Osteocyte (in vitro differentiated cells): ENCODE measurements at places on chromosomes 7 and 10. TPM values are rescaled to one million over a fixed set of nuclear protein-coding genes. Genes with fewer than 3 reads are reported as not detected.

Gene CYP26C1
- total RNA-seq, result 0.08 TPM in 1 of 2 replicates, not detected in the other

Gene CRYGN
- total RNA-seq, result not detected in 2 replicates

Gene MRC1
- total RNA-seq, result not detected in 2 replicates

Gene ZNF488
- total RNA-seq, result 0.35 and 0.55 TPM in 2 replicates

Gene MCU
- 29.4 and 31.4 TPM in 2 replicates for total RNA-seq

Gene SGPL1
- 58.1 and 60.3 TPM in 2 replicates for total RNA-seq

Gene CEP55
- 8.6 and 9.5 TPM in 2 replicates for total RNA-seq

DNA sequence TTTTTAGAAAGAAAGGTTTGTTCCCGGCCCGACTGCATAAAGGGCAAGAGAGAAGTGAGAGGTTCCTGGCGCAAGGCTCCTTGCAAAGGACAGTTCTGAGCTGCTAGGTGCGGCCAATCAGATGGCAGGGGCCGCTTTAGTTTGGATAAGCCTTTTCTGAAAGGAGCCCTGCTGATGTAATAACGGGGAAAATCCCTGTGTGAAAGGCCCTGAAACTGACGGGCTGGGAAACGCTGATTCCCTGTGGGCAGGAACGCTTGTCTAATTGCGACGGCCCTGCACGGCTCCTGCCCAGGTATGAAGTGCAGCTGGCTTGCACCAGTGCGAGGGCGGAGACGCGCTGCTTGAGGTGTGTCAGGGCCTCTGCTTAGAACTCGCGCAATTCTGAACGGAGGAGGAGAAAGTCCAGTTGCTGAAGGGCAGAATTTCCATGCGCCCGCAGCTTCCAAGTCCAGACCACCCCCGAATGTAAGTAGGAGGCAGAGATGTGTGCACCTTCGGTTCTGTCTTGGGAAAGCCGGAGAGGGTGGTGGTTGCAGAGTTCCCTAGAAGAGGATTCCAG, 30.5 kb downstream of the TACC2 start:
- no peak for DNase-seq

DNA sequence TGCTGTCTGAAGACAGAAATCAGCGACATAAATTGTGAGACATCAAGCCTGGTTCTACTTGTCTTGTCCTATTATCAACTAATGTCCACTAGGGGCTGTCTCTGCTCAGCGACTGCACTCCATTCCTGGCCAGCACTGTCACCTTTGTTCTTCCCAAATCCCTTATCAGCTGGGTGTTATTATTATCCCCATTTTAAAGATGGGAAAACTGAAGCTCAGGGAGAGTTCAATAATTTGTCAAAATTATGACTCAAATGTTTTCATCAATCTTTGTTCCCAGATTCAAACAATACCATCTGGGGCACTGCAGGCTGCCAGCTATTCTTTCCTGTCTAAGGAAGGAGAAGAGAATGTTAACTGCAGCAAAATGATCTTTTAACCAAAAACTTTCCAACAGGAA, 431.6 kb upstream of the NFE2L3 start:
- DNase-seq, result no peak

- peak; percentile 89 for DNase-seq
These were observed 44.1 kb downstream of the SFTPD start for GRCh38 chr10:79904671-79905321.

DNA sequence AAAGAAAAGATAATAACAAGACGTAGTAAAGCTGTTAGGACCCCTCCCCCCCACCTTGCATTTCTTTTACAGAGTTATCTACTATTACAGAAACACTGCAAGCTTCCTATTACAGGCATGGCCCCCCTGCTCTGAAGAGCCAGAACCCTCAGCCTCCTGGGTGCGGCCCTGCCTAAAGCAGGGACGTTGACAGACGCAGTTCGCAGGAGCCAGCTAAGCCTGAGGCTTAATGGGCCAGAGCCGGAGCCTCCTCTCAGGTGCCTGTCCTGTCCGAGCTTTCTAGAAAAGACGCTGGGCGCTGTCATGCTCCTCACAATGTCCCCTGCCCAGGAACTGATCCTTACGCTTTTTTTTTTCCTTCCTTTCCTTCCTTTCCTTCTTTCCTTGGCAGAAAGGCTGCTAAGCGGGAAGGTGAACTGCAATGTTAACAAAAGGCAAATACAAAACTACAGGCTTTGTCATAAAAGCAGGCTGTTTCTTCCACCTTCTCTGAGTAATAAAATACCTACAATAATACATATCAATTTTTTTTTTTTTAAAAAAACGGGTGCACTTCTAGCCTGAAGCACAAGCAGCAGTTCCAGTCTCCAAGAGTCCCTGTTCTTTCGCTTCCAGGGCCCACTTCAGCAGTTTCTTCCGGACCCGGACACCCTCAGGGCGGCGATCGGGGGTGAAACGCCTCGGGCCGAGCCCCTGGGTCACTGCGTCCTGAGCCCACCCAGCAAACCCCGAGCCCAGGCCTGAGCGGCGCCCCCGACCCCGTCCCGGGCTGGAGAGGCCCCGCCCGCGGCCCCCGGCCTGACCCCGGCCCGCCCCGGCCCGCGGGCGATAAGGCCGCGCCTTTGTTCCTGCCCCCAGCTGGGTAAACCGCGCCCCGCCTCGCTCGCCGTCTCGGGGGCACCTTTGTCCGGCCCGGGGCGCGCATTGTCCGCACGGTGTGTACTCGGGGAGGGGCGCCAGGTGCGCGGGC, 11.2 kb downstream of the MNX1 start:
- DNase-seq, result no peak

- DNase-seq, result no peak
These were observed 3.3 kb downstream of the GRK5 start for GRCh38 chr10:119210633-119211032.

DNA sequence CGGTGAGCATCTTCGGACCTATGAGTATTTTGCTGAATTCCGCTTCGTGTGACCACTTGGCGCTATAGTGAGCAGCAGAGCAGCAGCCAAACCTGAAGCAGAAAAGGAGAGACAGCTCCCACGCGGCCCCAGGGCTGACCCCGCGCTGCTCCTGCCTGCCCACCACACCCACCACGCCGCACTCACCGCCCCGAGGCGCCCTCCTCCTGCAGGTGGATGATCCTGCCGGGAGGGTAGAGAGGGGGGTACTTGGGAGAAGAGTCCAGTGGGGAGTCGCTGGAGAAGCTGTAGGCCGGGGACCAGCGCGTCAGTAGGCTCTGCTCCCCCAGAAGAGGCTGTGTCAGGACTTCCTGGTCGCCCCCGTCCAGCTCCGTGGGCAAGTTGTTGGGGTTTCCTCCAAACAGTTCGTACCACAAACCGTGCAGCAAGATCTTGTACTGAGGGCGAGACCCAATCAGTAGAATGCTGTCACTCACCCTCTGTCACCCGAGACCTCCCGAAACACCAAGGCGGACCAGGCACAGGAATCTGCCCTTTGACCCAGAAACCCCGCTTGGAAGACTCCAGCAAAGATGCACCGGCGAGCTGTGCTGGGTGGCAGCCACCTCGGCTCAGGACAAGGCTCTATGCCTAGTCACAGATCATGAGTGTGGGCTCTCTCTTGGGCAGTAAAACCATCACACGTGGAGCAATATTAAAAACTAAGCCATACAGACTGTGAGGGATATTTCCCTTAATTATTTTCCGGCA, 37.6 kb downstream of the DAGLB start:
- DNase-seq, result no peak

- DNase-seq, result no peak
These were observed 98.1 kb downstream of the C10orf105 start for GRCh38 chr10:71621231-71622153.

- DNase-seq, result no peak
These were observed 54.4 kb downstream of the ENTPD1 start for GRCh38 chr10:95810198-95810976.

DNA sequence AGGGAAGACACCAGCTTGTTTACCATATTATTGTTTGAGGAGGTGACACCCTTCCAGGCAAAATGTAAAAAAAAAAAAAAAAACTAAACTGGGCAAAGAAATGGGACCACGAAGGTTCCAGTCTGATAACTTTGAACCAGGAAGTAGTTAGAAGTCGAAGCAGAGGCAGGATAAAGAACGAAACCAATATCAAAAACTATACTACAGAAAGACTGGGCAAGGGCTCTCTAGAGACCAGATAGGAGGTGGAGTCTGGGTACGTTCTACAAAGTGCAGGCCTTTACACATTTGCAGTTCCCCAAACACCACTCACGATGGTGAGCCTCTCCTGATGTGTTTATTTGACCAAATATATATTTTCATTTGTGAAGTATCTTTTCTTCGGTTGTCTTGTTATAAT, 125.7 kb upstream of the CDK1 start:
- no peak for DNase-seq

GRCh38 chr7:118615681-118616080, 391.2 kb downstream of the ANKRD7 start:
- no peak for DNase-seq

GRCh38 chr7:150351587-150352194, 10.3 kb upstream of the RARRES2 start:
- DNase-seq, result no peak

GRCh38 chr7:90251304-90251635, 6.3 kb downstream of the CFAP69 start:
- DNase-seq, result no peak

- no peak for DNase-seq
These were observed 27.3 kb upstream of the SFRP5 start for GRCh38 chr10:97798958-97799610.

DNA sequence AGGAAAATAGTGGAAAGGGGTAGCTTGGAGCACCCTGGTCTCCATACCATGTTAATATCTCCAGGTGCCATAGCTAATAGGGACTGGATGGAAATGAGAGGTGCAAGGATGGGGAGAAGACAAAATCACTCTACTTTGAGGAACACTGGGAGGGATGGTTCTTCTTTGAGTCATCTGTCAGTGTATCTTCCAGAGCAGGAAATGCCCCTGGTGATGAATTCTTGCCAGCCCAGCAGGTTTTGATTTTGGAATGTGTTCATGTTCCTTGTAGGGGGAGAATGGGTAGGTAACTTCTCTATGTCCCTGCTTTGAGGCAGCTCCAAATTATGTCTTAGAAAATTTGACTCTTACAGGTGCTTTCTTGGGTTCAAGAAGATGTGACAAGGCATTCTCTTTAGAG, 177.0 kb upstream of the GLI3 start:
- no peak for DNase-seq

DNA sequence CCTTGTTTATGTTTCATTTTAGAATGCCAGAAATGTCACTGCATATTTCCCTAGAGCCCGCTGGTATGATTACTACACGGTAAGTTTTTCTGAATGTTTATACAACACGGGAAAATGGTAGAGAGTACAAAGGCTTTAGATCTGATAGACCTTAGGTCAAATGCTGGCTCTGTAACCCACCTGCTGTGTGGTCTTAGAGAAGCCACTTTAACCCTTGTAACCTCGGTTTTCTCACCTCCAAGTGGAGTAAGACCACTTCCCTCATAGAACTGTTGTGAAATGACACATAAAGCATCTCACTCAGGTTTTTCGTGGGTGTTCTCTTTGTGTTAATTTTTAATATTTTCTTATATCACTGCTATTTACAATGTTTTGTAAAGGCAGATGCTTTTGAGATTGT, 13.9 kb upstream of the MGAM2 start:
- DNase-seq, result no peak

DNA sequence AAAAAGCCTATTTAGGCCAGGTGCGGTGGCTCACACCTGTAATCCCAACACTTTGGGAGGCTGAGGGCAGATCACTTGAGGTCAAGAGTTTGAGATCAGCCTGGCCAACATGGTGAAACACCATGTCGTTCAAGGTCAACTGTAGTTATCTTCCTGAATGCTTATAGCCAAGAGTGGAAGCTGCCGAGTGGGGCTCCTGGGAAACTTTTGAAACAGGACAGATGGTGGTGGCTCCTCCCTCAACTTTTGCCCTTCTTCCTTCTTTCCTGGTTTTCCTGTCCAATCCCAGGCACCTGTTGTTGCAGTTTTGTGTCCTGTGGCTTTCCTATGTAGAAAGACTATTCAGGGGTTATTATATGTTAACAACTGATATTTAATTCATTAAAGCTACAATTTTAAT, 8.7 kb upstream of the PPIA start:
- DNase-seq, result no peak

DNA sequence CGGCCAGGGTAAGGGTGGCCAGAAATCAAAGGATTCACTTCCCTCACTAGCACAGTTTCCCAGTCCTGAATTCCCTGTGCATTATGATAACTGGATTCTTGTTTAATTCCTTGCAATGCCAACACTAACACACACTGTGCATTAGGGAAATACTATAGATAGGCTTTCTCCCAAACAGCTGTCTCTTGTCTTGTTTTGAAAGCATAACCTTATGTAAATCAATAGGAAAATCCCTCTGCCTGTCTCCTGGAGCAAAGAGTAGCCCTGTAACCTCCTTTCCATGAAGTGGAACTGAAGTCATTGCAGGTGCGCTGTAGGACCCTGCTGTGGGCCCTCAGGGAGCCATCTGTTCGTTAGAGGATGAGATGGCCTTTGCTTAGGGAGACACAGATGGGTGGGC, 82.8 kb upstream of the FAM171A1 start:
- no peak for DNase-seq

DNA sequence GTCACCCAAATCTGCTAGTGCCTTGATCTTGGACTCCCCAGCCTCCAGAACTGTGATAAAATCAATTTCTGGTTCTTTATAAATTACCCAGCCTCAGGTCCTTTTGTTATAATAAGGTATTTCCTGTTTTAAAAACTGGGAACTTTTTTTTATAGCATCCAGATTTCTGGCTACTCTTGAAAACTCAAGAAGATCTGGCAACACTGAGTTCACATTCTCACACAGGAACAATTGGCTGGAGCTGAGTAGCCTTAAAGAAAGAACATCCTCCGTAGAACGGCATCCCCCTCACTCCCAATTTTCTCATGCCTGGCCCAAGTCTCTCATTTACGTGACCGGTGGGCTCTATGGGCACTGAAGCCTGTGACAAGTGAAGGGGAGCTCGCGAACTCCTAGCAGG, 47.1 kb downstream of the SLC35G1 start:
- no peak for DNase-seq

DNA sequence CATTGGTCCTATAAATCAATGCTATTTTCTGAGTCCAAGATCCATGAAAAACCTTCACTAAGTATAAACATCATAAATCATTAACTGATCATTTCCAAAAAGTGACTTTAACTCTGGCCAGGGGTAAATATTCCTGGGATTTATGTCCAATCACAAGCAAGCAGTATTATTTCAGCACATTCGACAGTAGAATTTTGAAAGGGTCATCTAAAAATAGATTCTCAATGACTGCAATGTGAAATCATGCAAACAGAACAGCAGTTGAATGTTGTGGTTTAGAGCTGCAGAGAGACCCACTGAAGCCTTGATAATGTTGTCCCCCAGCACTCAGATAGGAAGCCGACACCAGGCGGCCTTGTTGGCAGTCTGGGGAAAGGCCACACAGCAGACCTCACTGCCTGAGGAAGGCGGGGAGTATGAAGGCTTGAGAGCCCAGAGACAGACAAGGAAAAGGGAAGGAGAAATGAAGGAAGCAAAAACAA, 38.1 kb downstream of the FAM107B start:
- DNase-seq, result no peak

GRCh38 chr10:52729271-52730104, 43.1 kb downstream of the MBL2 start:
- no peak for DNase-seq

GRCh38 chr10:118767297-118768040, 12.7 kb upstream of the CACUL1 start:
- DNase-seq, result no peak

- no peak for DNase-seq
These were observed 8.4 kb downstream of the PRKAG2 start for GRCh38 chr7:151868396-151869108.
